ENCODE measurements at places on chromosomes 1 and 21.

- no peak for DNase-seq
Measured at GRCh38 chr1:115217150-115218033, 120.7 kb downstream of the NGF start.

DNA sequence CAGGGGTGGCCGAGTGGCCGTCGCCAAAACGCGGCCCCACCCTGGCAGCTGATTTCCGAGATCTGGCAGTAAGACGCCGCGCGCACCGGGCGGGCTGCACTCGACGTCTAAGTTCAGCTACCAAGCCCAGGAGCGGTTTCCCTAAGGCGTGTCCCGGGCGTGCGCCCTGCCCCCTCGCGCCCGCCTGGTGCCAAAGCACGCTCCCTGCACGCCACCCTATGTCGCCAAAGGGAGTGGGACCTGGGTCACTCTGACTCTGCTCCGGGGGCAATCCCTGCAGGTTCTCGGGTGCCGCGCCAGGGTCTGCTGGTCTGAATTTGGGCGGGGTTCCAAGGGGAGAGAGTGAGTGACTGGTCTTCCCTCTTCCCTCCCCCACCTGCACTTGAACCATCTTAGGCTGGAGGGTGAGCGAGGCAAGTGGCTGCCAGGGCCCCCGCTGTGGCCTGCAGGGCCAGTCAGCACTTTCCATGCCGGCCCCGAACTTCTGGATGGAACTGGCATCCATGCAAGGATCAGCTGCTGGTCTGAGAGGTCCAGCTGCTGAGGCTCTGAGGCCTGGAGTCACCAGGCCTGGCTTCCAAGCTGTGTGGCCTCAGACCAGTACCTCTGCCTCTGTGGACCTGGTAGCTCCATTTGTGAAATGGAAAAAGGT, at the start of gene LRRC38:
TSS of gene LRRC38 (minus strand) at position 109 of the 652 bp plus-strand sequence. CDS start 410 bp downstream, outside the sequence.
- no peak for DNase-seq

DNA sequence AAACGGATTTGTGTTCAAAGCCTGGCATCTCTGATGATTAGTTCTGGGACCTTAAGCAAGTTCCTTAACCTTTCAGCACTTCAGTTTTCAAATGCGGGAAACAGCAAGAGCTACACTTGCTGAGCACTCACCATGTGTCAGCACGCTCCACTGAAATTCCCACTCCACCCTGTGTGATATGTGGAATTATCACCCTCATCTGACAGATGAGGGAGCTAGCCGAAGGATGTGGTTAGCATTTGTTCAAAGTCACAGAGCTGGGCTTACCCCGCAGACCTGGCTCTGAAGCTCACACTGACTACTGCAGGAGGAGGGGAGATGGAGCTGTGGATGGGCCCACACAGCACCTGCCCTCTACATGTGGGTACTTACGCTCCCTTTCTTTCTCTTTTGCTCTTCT, 29.1 kb downstream of the IL12RB2 start:
- no peak for DNase-seq

GRCh38 chr1:5945445-5945844, 46.8 kb downstream of the NPHP4 start:
- no peak for DNase-seq

DNA sequence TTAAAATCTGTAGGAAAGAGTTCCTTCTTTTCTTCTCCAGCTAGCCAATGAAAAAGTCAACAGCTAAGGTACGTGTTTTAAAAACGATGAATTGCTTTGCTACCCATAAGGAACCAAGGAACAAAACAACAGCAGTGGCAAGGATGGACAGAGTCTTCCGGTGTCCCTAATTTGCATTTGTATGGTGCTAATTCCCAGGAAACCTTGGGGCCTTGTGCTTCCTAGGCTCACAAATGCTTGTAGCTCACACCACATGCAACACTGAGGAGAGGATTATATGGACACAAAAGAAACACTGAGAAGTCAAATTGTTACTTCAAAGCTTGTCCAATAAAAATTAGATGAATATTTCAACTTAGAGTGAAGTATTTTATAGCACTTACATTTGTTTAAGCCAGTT, 1.8 kb upstream of the PGBD5 start:
- no peak for DNase-seq
